Kidney capillary endothelial cell (primary cell): ENCODE measurements at places on chromosomes 11 and 22.

DNA sequence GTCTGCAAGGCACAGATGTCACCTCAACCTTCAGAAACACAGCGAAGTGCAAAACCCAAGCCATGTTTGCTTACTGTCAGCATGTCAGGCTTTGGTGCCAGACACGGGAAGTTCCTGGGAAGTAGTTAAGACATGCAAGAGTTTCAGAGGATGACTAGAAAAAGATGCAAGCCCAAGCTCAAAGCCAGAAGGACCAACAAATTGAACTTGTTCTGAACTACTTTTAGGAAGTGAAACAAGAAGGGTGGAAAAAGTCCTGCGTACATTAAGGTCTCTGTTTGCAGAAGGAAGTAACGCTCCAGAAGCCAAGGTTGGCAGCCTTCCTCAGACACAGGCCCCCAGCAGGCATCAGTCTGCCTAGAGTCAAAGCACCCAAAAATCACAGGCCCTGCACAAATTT lies 2.6 kb downstream of the AP1B1 start:
- no peak for DNase-seq

- DNase-seq, result no peak
Measured at GRCh38 chr22:19448739-19449421, 1.4 kb upstream of the C22orf39 start.

DNA sequence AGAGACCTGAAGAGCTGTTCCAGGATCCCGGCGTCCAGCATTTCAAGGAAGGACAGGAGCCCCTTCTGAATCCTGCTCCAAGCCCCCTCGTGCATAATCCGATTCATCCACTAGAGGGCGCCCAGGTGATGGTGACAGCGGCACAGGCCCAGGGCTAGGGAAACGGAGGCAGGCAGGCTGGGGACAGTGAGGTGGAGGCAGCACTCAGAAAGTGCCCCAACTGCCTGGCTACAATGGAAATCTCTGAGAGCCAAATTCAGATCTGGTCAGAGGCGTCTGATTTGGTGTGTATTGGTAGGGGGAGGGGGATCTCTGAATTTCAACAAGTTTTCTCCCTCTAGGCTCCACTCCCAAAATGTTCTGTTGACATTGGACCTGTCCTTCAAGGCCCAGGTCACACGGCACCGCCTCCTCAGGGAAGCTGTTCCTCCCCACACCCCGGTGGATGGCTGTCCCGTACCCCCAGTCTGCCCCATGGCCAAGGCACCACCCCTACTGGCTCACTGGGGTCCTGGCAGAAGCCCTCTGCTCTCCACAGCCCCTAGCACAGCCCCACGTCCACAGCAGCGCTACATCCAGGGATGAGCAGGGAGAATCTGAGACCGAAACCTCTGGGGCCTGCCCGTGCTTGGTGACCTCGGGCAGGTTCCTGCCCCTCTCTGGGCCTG lies 142.9 kb downstream of the CRYBB2 start:
- peak; percentile 24 for DNase-seq

GRCh38 chr11:79237703-79238102 lies 203.1 kb downstream of the TENM4 start:
- DNase-seq, result peak; percentile 59

- DNase-seq, result no peak
Measured at GRCh38 chr11:7534042-7534378, 20.2 kb downstream of the PPFIBP2 start.

DNA sequence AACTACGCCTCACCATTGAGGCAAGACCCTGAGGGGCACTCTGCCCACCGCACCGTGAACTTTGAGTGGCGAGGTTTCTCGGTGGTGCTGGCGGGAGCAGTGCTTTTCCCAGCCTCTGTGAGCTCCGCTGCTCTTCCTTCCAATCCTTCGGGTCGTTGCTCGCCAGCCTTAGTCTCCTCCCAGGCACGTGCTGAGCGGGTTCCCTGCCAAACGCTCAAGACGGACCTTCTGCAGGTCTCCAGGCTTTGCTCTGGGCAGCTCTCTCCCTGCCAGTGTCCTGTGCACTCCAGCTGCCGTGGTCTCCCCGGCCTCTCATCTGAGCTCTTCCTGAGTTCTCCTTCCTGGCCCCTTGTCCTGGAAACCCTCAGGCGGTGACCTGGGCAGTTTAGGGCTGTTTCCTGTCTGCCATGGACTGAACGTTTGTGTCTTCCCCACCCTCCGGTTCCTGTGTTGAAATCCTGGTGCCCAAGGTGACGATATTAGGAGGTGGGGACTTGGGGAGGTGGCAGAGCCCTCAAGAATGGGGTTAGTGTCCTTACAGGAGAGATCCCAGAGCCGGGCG lies 11.2 kb upstream of the MUC6 start:
- DNase-seq, result no peak

- DNase-seq, result no peak
Measured at GRCh38 chr11:115126515-115127208, 377.6 kb downstream of the CADM1 start.

DNA sequence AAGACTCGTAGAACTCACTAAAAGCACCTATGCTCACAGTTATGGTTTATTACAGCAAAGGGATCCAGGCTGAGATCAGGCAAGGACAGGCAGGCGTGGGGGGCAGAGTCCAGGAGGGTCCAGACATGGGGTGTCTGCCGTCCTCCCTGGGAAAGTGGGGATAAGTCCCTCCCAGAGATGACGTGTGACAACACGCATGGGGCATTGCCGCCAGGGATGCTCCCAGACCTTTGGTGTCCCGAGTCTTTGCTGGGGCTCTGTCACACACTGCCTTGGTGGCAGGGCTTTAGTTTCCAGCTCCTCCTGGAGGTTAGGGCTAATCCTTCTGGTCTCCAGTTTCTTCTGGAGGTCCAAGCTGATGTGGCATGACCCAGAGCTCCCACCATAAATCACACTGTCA lies 226.7 kb downstream of the CTTN start:
- no peak for DNase-seq
